Parietal lobe (tissue), 2 donors: ENCODE measurements at places on chromosomes 12 and 14. TPM values are rescaled to one million over a fixed set of nuclear protein-coding genes. Genes with fewer than 3 reads are reported as not detected.

The HSPB8 gene
- total RNA-seq: 1.6 TPM

The PLCZ1 gene
- not detected for total RNA-seq

The LRTM2 gene
- 8.1 TPM for total RNA-seq

The CD163 gene
- 0.94 TPM for total RNA-seq

The TCTN2 gene
- total RNA-seq: 33.5 TPM
